ENCODE measurements at places on chromosomes 7 and 10.

DNA sequence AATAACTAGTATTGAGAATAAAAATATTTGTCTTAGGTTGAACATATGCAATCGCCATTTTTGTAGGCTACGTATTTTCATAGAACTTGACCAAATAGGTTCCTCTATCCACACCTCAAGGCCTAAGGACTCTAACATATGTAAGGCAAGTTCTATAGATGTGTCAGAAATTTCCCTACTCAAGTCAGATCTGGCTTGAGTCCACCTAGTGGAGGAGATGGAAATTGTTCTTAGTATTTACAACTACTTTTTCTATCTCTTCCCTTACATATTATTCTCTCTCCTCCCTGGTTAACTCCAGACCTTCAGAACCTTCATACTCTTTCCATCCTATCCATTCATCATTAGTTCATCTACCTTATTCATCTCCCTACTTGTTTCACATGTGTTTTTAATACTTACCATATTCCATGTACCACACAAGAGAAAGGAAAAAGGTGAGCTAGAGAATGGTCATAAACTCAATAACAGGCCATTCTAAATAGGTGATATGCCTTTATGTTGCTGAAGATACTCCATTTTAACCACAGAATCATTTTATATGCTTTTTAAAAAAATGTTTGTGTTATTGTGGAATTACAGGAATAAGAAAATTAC lies 174.5 kb upstream of the HDAC9 start:
- DNase-seq: peak; percentile 35

- peak; percentile 10 for DNase-seq
Measured at GRCh38 chr7:96479015-96479645, 157.2 kb upstream of the SLC25A13 start.

GRCh38 chr7:33893377-33893776 lies 12.0 kb upstream of the BMPER start:
- DNase-seq: no peak

DNA sequence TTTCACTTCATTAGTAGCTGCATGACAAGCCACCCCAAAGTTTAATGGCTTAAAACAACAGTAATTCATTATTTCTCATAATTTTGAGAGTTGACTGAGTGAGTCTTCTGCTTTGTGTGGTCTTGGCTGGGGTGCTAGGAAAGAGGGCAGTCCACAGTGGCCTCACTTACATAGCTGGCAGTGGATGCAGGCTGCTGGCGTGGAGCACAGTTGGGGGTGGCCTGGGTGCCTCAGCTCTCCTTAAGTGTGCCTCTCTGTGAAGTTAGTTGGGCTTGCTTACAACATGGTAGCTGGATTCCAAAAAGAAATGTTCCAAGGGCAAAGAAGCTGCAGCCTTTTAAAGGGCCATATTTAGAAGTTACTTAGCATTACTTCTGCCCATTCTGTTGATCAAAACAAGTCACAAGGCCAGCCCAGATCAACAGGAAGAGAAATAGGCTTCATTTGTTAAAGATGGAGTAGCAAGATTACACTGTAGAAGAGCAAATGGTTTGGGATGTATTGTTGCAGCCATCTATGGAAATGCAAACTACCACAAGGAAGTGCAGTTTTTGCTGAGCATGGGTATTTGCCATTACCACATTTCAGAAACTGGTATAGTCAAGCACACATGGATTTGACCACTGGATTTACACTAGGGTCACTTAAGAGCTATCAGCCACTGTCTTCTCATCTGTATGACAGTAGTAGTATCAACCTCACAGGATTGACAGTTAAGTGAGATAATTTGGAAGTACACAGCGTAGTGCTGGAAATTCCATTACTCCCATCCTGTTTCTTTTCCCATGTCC lies 33.6 kb downstream of the ZEB1 start:
- DNase-seq: no peak

- DNase-seq: no peak
Measured at GRCh38 chr7:15667991-15668390, 18.5 kb downstream of the MEOX2 start.

DNA sequence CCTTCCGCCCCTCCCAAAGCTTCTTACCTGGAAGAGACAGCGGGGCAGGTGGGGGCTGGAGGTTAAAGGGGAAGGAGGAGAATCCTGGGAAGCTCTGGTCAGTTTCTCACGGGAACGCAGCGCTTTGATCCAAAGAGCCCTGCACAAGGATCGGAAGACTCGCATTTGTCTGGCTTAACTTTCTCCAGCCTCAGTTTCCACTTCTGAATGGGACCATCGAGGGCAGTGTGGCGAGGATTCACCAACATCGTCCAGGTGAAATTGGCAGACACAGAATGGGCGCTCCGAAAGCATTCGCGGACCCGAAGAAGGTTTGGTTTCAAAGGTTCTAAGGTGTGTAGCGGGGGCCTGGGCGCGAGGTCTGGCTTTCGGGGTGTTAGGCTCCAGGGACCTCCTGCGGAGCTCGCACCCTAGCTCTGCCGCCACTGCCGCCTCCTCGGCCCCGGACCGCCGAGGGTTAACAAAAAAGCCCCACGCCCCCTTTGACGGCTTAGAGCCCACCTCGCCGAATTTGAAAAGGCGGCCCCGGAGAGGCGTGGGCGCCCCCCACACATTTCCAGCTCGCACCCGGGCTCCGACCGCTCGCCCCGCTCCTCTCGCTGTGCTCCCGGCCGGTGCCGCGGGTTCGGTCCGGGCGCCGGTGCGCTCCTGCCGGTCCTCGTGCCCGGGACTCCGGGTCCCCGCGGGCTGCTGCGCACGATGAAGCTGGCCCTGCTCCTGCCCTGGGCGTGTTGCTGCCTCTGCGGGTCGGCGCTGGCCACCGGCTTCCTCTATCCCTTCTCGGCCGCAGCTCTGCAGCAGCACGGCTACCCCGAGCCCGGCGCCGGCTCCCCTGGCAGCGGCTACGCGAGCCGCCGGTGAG lies at the start of gene COL26A1:
TSS of gene COL26A1 (plus strand) at position 542 of the 862 bp plus-strand sequence. CDS start at position 700, 158 bp downstream.
- DNase-seq: peak; percentile 1
